ENCODE measurements at places on chromosomes 12 and 14. TPM values are rescaled to one million over a fixed set of nuclear protein-coding genes. Genes with fewer than 3 reads are reported as not detected.

Gene KRT83
- not detected for total RNA-seq

Gene FGD6
- total RNA-seq: 9.6 TPM

- H3K27me3 ChIP-seq: no peaks in the 10 kb centered on the region
- no peak overlapping the region for H3K4me3 ChIP-seq
- no peaks in the 10 kb centered on the region for H3K36me3 ChIP-seq
- DNase-seq: no peak
- no peaks in the 10 kb centered on the region for H3K4me1 ChIP-seq
Observed at GRCh38 chr14:57375156-57375555, 15.2 kb upstream of the NAA30 start.

Gene NRL
- total RNA-seq: 1.6 TPM

DNA sequence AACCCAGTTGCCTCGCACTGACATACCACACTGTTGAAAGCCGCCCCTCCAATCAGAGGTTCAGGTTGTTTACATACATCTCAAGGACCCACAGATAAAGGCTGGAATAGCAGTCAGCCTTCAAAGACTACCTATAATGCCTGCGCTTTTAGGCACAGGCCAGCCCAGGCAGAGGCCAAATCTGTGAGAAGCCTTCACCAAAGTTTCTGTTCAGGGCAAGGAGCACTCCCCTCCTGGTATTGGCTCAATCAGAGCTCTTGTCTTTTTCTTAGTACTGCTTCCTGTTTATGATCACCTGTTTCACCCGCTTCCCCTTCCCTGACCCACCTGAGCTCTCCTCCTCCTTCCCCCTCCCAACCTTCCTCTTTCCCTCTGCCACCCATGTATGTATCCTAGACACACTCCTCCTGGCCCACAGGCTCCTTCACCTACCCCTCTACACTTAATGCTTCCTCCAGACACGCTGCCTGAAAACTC lies 34.8 kb downstream of the DUSP16 start:
- no peak for DNase-seq
- H3K36me3 ChIP-seq: peaks cover 3% of the 10 kb centered on the region
- H3K4me1 ChIP-seq: peaks cover 14% of the 10 kb centered on the region
- no peak overlapping the region for H3K27ac ChIP-seq

DNA sequence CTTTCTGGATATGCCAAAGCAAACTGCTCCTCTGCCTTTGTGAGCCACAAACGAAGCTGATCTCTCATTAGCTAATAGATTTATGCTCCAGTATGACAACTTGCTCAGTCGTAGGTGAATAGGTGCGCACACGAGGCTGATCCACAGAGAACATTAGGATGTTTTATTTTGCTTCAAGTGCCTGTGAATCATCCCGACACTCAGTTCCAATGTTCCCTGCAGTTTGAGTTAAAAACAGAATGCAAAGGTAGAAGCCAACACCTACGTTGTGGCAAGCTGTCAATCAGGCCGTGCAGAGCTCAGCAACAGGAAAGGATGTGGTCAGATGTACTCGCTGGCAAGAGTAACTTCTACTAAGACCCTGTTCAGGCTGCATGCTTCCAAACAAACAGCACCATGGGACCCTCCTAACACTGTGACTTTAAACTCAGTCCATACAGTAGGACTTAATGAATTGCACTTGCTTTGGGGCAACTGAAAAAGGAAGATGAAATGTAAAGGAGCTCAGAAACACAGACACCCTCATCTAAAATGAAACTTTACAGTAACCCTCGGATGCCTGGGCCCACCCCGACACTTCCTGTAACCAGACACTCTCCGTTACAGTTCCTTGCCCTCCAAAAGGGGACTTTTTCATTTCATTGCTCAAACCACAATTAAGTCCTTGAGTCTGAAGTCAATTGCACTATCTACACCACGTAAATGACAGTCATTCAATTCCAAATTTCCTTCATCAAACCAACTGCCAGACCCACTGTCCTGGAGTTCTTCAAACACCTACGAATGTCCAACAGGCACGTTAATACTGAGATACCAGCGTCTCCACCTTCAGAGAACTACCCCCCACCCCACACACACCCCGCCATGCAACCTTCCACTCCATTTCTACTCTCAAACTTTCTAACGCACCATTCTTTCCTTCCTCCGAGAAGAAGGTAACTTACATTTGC lies 1.6 kb downstream of the CCDC88C start:
- no peak for DNase-seq
- H3K4me3 ChIP-seq: peak overlapping the region; percentile 61
- peak overlapping the region; percentile 53 for H3K27ac ChIP-seq

DNA sequence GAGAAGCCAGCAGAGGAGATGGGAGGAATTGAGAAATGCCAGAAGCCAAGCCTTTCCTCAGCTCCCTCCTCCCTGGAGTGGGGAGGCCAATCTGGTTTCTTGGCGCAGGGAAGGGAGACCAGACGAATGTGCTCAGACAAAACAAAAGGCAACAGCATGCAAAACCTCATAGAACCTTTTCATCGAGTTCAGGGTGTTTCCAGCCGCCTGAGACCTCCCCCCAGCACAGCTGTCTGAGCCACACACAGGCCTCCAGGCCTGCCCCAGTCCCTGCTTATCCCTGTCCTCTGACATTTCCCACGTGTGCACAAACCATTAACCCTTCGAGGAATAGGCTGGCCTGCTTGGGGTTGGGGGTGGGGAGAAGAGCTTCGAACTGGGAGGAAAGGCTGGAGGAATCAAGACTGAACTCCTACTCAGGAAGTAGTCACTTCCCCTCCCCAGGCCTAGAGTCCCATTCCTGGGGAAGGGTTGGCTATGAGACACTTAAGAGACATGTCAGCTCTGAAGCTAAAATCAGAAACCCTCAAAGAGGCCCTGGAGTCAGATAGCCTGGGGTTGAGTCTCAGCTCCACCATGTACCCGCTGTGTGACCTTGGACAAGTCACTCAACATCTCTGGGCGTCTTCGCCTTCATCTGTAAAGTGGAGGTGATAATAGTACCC lies 10.7 kb downstream of the TBX3 start:
- no peak for DNase-seq
- no peak overlapping the region for H3K4me3 ChIP-seq
- peaks cover 7% of the 10 kb centered on the region for H3K4me1 ChIP-seq
- peaks cover 11% of the 10 kb centered on the region for H3K36me3 ChIP-seq

- no peaks in the 10 kb centered on the region for H3K36me3 ChIP-seq
- no peaks in the 10 kb centered on the region for H3K27me3 ChIP-seq
- peaks cover 28% of the 10 kb centered on the region for H3K4me1 ChIP-seq
- H3K27ac ChIP-seq: peak overlapping the region; percentile 96
Observed at GRCh38 chr14:54654605-54655004, 87.7 kb downstream of the SAMD4A start.

Gene A2M
- total RNA-seq: 8.5 TPM

GRCh38 chr14:39431416-39432178 lies 636 bp downstream of the FBXO33 start:
- peak overlapping the region; percentile 100 for H3K27ac ChIP-seq
- peak; percentile 92 for DNase-seq
- H3K36me3 ChIP-seq: no peaks in the 10 kb centered on the region
- peaks cover 40% of the 10 kb centered on the region for H3K4me1 ChIP-seq
